Glomerular endothelial cell (primary cell): ENCODE measurements at places on chromosomes 12 and 14. TPM values are rescaled to one million over a fixed set of nuclear protein-coding genes. Genes with fewer than 3 reads are reported as not detected.

- DNase-seq: no peak
Observed at GRCh38 chr12:132445884-132446632, 43.9 kb upstream of the FBRSL1 start.

- no peak for DNase-seq
Observed at GRCh38 chr14:78595797-78596196, 425.6 kb downstream of the NRXN3 start.

GRCh38 chr14:96066976-96067375, 27.8 kb downstream of the C14orf132 start:
- no peak for DNase-seq

GRCh38 chr14:76201162-76201561, 49.4 kb downstream of the GPATCH2L start:
- no peak for DNase-seq

DNA sequence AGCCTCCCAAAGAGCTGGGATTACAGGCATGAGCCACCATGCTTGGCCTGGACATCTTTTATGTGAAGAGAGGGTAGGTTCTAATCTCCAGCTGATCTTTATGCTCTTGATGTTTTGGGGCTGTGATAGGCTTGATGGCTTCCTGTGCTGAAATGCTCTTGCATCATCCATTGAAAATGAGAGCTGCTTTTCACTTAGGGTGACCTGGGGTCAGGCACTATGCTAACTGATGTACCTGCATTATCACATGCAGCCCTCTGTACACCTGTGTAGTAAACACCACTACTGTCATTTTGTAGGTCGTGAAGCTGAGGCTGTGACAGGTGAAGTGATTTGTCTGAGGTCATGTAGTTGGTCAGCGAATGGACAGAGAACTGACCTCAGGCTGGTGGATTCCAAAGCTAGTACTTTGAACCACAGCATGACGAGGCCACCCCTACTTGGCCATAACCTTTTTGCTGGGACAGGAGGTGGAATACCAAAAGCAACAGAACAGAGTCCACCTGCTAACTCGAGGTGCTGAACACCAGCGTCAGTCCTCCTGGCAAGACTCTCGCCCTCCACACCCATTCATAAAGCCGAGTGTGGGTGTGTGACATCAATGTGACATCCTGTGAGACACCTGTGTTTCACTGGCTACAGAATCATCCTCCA, 69.1 kb downstream of the C12orf75 start:
- no peak for DNase-seq

GRCh38 chr14:49879646-49880204, 13.2 kb upstream of the ARF6 start:
- DNase-seq: no peak

Gene KERA
- not detected in 2 replicates for total RNA-seq

DNA sequence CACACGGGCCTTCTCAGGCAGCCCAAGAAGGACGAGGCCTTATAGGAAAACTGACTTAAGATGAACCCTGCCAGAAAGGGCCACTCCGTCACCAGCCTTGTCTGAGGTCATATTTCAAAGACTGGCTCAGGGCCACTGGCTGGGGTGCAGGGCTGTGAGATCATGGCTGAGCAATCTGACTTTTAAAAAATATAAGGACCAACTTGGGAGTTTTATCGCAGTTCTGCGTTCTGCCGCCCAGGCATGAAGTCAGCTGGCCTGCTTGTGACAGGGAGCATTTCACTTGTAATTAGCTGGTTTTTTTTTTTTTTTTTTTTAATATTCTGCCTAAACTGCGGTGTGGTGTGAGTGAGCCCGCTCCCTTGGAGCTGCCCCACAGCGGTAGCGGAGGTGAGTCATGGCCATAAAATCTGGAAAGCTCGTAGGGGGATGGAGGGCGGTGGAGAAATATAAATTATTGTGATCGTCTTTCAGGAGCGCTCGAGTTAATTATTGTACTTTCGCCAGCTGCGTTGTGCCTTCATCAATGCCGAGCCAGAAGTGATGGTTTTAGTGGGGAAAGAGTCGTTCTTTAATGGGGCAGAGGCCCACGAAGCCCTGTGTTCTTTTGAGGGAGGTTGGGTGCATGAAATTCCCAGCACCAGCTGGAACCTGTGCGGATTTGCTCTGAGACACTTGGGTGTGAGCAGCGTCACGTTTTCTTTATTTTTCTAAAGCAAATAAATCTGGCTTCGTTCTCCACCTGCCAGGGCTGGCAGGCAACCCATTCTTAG, 231.9 kb downstream of the C12orf75 start:
- DNase-seq: no peak

Gene IFI27
- total RNA-seq: 142 and 820 TPM in 2 replicates

DNA sequence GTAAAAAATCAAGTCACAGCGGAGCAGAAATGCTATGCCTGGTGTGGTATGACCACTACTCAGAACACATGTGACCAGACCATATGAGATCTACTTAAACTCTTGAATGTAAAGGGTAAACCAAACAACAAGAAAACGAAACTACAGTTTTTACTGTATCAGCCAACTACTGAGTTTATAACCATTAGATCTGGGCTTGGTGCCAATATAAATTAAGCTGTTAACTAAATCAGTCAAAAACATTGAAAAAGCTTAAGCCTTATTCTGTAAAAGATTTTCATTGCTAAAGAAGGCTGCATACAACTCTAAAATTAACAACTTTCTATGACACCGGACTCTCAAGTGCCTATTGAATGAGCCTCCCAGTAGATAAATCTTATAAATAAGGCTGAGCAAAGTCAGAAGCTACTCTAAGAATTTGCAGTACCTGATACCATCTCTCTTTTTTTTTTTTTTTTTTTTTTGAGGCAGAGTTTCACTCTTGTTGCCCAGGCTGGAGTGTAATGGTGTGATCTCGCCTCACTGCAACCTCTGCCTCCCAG, 35.4 kb downstream of the SPTLC2 start:
- DNase-seq: no peak

DNA sequence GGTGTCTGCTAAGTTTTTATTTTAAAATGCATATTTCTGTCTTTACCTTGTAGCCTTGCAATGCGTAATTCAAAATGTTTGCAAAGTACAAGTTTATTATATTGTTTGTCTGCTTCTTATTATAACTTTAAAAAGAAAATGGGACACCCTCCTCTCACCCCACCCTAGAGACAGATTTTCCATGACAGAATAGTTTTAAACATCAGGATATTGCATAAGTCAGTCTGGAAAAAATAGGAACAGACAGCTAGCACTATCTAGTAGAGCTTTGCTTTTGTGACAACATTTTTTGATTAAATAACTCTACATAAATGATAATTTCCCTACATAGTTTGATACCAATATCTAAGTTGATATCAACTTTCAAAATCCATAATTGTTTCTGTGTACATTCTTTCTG, 71.3 kb downstream of the PDE3A start:
- DNase-seq: no peak

- no peak for DNase-seq
Observed at GRCh38 chr14:36755756-36756155, 94.1 kb downstream of the PAX9 start.

DNA sequence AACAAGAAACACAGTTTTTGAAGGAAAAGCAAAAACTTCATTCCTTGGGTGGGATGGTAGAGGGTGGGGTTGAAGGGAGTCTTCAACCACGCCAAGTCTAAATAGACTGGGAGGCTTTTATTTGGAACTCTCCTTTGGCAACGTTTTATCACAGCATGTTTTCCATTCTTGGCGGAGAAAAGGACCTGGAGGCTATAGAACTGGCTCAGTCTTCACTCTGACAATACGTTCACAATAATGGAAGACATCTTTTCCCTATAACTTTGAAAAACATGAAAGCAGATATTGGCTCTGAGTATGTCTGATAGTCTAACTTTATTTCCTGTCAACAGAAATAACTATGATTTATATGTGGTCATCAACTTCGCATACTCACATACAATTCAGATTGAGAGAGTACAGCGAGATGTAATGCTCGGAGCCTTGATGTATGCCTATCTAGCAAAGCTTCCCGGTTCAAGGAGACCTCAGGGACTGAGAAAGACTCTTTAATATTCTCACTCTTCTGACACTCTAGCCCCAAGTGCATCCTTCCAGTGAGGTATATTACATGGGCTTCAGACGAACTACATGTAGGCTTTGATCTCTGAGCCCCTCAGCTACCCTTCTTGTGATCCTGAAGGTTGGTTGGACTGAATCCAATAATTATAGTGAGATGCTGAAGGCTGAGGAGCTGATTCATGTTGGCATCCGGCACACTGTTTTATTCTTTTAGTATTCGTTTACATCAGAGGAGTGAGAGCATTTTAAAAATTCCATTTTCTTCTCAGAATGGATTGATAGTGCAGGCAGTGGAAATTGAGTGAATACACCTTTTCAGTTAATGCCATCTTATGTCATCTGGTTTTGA, 14.0 kb downstream of the TMEM30B start:
- no peak for DNase-seq

GRCh38 chr12:67355428-67356379, 86.5 kb downstream of the CAND1 start:
- DNase-seq: peak; percentile 20

GRCh38 chr12:12600659-12601058, 11.0 kb upstream of the CREBL2 start:
- no peak for DNase-seq

Gene KCNJ8
- 0.10 and 0.41 TPM in 2 replicates for total RNA-seq

Gene CARMIL3
- 0.06 and 0.19 TPM in 2 replicates for total RNA-seq

DNA sequence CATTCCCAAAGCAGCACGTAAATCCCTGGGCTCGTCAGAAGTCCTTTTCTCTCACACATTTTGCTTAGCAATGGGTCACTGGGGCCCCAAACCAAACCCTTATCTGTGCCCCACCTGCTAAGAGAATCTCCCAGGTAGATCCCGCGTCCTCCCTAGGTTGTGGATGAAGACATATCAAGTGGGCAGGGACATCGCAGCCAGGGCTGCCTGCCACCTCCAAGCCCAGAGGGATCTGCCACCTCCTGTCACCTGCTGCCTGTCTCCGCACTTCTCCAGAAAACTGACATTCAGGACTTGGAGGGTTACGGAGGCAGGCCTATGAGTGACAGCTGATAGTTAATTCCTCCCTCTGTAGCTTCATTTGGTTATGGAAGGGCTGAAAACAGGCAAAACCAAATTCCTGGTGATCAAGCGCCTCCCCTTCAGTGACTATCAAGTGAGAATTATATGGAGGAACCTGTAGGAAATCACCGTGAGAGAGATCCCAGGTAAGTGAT, 19.5 kb downstream of the BCL11B start:
- no peak for DNase-seq

Gene GPR162
- total RNA-seq: 2.0 and 3.7 TPM in 2 replicates

GRCh38 chr14:101247842-101248725, 313.2 kb upstream of the DIO3 start:
- DNase-seq: no peak

DNA sequence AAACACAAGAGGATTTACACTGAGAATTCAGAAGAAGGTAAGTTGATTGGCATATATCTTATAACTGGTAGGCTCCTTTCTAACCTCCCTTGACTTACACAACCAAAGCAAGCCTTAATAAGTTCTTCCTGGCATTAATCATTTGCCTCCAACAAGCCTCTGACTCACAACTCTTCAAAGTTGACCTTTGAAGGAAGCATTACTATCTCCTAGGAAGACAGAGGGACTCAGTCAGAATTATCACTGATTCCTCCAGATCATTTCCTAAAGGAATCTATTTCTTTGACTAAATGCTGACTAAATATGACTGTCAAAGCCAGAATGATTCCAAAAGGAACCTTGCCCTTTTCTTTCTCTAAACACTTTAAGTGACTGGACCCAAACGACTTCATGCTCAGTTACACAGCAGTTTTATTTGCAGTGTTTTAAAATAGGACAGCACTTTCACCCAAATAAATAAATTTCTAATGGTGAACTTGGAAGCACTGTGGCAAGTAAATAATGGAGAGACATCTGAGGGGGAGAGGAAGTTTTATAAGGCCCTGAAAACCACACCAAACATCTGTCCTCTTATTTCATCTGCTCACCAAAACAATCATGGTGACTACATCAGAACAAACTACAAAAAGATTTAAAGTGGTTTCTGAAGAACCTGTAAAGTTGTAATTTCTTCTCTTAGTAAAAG, 128.2 kb downstream of the KLHL28 start:
- DNase-seq: no peak

DNA sequence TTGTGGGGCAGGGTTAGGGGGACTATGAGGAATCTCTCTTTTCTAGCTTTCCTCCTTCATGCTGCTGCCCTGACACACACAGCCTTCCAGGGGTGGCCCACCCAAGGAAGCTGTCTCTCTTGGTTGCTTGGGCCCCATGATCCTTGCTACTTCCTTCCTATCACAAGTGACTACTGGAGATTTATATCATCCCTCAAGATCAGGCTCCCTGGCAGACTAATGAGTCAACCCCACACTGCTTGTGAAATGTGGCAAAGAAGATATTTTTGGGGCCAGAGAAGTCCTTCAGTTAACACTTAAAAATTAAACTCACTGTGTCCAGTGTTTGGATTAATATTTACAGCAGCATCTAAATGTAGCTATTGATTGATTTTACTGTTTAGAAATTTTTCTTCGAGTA, 1.5 kb downstream of the OR4E1 start:
- DNase-seq: no peak

GRCh38 chr12:96585977-96586376, 96.6 kb downstream of the CFAP54 start:
- no peak for DNase-seq

- DNase-seq: no peak
Observed at GRCh38 chr12:132376464-132376830, 47.1 kb upstream of the GALNT9 start.

- no peak for DNase-seq
Observed at GRCh38 chr12:120361506-120362208, 7.3 kb downstream of the MSI1 start.

Gene TGM1
- 0.64 and 2.5 TPM in 2 replicates for total RNA-seq

GRCh38 chr12:5200278-5201087, 156.8 kb downstream of the KCNA5 start:
- DNase-seq: no peak

GRCh38 chr12:31773867-31774266, 45.0 kb upstream of the AMN1 start:
- DNase-seq: no peak

GRCh38 chr12:102965281-102966155, 8.0 kb downstream of the ASCL1 start:
- DNase-seq: no peak

DNA sequence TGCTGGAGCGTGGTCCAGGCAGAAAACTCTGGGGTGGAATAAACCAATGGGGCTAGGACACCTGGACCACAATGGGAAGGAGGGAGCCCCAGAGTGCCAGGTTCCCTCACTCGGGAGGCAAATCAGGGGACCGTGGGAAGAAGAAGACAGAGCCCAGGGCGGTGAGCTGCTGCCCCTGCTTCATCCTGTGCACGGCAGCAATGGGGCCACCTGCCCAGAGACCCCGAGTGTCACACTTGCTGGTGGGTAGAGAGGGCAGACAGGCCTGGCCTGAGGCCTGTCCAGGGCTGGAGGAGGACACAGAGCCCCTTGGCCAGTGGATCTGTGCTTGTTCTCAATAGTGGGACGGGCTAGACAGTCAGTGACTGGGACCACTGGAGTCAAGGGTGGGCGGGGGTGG, 58.2 kb downstream of the DIO3 start:
- DNase-seq: no peak

- DNase-seq: no peak
Observed at GRCh38 chr14:23605931-23606585, 27.5 kb upstream of the JPH4 start.

Gene PAX9
- 0.18 and 0.34 TPM in 2 replicates for total RNA-seq

- no peak for DNase-seq
Observed at GRCh38 chr12:11568155-11568761, 81.2 kb upstream of the ETV6 start.
